ENCODE measurements at places on chromosomes 11 and 22.

DNA sequence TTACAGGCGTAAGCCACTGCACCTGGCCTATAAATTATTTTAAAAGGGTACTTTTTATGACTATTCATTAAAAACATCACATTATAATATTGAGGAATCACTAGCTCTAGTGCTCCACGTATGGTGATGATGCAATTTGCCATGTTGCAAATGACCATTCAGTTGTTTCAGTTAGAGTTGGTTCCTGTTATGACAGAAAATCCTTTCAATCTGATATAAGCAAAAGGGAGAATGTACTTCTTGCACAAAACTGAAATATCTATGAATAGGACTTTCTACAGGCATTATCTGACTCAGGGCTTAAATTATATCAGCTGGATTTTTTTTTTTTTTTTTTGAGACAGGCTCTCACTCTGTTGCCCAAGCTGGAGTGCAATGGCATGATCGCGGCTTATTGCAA lies 45.6 kb upstream of the RRM1 start:
- DNase-seq: no peak

DNA sequence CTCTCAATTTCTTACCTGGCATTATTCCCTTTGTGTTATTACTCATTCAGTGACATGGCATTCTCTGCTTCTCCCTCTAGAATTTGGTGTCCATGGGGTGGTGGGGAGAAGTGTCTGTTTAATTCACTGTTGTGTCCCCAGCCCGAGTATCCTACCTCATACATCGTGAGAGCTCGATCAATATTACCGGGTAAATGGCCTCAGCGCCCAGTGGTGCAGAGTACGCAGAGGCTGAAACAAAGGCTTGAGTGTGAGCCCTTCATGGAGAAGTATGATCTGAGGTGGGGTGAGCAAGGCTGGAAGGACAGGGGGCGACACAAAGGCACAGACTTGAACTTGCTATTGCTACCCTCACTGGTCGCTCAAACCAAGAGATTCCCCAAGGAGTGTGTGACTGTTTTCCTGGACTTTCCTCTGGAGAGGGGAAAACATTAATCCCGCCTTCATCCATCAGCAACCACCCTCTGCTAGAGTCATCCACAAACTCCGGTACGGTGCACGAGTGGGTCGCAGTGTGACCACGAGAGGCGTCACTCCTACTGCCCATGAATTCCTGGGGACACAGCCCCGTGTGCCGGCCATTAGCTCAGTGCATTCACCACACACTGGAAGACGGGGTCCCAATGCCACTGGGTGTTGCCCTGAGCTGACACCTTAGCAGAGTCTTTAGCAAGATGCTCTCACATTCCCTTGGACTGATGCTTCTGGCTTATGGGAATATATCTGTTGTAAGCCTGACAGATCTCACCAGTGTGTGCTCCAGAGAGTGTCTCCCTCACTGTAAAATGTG lies 35.0 kb upstream of the CCND1 start:
- DNase-seq: peak; percentile 3

GRCh38 chr11:108286370-108286769 lies 63.5 kb downstream of the ATM start:
- DNase-seq: no peak

DNA sequence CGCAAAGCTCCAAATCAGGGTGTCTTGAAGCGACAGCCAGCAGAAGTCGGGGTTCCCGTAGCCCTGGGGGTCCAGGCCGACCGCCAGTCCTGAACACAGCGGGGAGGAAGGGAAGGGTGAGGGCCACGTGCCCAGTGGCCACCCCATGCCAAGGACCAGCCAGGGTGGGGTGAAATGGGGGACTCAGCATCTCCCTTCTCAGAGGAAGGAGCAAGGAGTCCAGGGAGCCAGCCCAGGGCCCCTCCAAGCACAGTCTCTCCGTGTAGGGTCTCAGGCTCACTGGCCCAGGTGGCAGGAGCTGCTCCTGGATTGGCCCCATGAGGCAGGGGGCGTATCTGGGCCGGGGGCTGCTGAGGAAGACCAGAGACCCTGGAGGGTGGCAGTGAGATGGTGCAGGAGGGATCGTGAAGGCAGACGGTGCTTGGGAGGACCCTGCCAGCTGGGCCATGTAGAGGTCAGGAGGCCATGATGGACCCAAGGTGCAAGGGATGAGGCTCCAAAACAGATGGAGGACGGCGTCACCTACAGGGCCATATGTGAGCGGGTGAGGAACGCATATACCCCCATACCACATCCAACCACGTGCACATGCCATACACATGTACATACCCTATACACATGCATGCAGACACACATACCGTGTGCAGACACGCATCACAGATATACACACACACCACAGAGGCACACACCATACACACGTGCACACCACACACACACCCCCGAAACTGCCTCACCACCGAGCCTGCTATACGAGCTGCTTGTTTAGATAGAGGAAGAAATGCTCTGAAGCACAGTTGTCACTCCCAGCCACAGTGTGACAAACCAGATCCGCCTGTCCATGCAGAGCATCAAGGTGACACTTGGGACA lies 34.4 kb downstream of the TRMU start:
- no peak for DNase-seq

- DNase-seq: no peak
Observed at GRCh38 chr11:58192229-58192628, 3.4 kb downstream of the OR9Q2 start.

DNA sequence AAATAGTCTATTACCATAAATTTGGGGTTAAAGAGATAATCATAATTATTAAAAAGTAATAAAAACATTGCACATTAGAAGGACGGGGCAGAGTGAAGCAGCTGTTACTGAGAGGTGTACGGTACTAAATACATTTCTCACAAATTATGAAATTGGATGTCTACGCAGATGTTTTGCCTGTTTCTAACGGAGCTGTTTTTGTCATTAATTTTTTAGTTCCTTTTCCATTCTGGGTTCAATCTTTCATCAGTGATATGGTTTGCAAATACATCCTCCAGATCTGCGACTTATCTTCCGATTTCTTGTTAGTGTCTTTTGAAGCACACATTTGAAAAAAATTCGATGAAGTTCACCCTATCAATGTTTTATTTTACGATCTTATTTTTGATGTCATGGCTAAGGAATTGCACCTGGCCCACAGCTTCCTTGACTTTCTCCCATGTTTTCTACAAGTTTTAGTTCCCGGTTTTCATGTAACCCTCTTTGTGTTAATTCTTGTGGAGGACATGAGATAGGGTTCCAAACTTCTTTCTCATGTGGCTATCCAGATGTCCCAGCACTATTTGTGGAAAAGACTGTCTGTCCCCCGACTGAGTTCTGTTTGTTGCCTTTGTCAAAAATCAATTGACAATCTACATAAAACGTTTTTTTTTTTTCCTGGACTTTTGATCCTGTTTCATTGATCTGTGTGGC lies 21.3 kb upstream of the KRTAP5-6 start:
- DNase-seq: peak; percentile 3

DNA sequence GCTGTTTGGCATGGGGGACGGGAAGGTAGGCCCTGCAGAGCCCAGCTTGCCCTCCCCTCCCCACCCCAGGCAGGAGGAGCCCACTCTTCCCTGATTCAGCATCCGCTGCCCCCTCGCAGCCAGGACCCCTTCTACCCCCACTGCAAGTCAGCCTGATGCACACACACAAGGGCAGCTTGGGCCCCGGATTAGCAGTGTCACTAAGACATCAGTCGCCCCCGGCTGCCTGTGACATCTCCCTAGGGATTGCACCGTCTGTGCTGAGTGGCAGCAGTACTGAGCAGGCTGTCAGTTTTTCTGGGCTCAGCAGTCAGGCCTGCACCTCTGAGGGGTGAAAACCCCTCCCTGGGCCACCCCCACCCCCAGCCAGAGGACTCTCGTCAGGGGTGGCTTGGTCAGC lies 30.4 kb upstream of the SYT7 start:
- no peak for DNase-seq

DNA sequence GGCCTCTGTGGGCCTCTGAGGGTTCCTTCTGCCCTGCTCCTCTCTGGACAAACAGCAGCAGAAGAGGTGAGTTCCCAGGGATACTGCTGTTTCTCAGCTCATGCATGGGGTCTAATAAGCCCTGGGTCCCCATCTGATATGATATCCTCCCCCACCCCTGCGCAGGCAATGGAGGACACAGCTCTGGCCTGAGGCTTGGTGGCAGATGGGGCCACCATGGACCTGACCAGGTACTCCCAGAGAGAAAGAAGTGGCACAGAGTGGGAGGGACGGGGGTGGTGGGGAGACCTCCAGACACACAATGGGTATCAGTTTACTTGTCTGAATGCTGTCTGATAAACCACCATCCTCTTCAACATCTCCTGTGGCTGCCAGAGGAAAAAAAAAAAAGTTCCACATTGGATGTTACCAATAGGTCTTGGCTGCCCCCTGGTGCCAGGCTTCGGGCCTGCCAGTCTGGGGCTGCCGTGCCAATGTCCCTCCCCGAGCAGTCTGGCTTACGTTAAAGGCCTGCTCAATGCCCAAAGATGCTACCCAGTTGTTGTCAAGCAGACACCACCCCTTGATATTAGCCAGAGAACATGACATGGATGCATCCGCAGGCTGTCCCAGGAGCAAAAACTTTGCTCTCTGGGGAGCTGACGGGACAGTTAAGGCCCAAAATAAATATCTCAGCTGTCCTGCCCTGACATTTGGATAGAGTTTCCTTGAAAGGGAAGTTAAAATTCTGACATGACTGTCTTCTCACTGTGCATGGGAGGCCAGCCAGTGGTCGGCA lies 27.9 kb upstream of the ABCC8 start:
- DNase-seq: peak; percentile 74

DNA sequence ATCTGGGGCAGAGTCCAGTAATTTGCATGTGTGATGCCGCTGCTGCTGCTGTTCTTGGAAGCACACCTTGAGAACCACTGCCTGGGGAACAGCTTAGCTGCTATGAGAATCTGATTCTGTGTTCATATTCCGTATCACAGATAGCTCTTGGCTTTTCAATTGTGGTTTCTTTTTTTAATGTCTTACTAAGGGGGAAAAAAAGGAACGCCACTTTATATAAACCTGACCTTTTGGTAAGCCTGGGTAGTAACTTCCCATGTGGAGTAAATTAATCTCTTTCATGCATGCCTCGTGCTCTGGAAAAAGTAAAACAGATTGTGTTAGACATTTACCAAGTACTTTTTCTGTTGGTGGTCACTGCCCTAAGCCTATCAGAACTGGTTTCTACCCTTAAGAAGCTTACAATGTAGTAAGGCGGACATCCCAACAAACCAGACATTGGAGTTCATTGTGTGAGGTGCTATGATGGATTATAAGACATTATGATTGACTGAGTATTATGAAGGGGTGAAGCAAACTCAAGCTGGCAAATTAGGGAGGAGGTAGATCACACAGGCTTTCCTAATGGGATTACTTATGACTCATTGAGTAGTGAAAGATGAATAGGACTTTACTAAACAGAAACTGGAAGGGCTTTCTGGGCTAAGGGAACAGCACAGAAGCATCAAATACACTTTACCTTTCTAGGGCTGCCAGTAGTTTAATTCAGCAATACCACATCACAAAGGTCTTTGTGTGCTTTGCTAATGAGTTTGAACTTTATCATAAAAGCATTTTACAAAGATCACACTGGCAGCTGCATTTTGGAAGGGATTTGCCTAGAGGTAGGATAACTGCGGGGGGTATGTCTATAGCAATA lies 64.7 kb downstream of the MAML2 start:
- no peak for DNase-seq

DNA sequence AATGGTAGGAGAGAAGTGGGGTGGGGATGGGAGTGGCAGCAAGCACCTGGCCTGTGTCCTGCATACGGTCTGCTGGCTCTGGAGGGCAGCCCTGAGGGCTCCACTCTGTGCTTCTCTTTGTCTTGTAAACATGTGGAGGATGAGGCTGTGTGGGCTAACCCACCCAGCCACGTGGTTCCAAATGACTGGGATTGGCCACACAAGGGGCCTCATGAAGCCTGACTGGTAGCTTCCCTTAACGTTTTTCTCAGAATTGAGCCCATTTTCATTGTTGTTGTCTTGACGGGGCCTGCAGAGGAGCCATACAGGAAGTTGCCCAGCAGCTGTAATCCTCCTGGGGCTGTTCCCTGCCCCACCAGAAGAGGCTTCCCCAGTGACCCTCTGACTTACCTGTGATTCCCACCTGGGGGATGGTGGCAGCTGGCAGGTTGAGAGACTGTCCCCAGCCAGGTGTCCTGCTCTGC lies 18.0 kb downstream of the DERL3 start:
- peak; percentile 53 for DNase-seq

GRCh38 chr22:37021710-37022482 lies 2.4 kb downstream of the MPST start:
- no peak for DNase-seq

DNA sequence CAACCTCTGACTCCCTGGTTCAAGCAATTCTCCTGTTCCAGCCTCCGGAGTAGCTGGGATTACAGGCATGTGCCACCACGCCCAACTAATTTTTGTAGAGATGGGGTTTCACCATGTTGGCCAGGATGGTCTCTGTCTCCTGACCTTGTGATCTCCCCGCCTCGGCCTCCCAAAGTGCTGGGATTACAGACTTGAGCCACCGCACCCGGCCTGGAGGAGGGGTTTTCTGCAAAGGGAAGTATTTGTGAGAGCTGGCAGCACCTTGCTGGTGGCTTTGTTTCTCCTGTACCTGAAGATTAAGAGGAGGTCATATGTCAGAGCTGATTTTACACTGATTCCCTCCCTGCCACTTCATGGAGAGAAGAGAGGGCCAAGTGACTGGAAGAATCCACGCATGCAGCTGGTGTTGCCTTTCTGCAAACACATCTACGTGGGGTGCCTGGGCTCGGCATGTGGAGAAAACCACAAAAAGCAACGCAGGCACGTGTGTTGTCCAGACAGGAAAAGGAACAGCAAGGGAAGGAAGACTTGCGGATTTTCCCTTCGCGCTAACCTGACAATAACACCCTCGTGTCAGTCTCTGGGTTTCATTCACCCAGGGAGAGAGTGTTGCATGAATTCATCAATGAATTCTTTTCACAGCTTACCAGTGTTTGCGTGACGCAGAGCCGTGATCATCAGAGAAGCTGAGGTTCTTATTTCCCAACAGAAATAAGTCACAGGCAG lies 61.9 kb downstream of the TSPAN18 start:
- no peak for DNase-seq

- no peak for DNase-seq
Observed at GRCh38 chr11:65493367-65494176, 5.3 kb upstream of the MALAT1 start.

DNA sequence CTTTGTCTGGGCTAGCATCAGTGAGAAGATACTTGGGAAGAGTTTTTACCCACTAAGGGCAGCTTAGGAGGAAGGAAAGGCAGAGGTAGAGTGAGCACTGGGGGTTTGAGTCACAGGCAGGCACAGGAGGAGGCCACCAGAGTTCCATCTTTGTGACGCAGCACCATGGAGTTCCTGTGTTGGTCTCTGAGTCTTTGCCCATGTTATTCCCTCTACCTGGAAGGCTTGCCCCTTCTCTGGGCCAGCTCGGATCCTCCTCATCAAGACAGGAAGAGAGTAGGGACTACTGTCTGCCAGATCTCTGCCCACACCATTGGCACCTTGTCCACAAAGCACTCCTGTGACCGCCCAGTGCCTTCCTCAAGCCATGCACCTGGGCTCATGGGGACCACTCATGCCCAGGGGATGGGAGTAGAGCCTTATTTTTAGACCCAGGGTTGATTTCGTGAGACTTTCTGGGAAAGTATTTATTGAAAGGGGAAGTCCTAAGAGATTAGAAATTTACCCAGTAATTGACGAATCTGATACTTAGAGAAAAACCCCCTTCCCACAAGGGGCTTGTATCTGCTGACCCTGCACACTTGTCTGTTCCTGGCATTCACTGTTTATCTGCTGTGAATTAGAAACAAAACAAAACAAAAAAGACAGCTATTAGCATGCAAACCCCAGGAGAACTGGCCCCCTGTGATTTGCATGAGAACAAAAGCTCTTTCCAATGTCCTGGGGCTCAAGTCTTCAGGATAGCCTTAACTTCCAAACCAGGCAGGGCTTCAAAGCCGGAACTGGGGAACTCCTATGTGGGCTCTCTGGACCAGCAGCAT lies 35.9 kb upstream of the MYEOV start:
- no peak for DNase-seq

GRCh38 chr11:134100171-134100570 lies 31.3 kb downstream of the JAM3 start:
- no peak for DNase-seq
